ENCODE measurements at places on chromosomes 6 and 20. TPM values are rescaled to one million over a fixed set of nuclear protein-coding genes. Genes with fewer than 3 reads are reported as not detected.

- peak; percentile 67 for DNase-seq
Observed at GRCh38 chr6:70956451-70957283, at the start of gene B3GAT2. Gene B3GAT2 (minus strand): TSS chr6:70957060. CDS start chr6:70956429, 631 bp downstream.

- no peak for DNase-seq
Observed at GRCh38 chr6:11136809-11137208, 25.3 kb upstream of the ERVFRD-1 start.

DNA sequence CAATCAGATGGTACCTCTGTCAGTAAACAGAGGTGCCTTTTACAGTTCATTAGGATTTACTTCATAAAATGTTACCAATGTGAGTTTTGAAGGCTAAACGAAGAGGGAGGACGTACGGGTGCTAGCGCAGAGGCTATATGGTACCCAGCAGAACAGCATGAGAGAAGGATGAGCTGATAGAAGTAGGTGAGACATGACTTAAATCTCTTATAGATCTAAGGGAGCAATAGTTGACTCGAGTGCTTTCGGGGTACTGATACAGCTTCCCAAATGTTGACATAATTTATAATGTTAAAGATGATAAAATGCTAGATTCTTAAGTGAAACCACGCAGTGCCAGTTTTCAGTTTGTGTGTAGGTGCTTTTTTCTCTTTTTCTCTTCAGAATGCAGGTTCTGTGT is 72.6 kb downstream of the HIVEP1 start:
- no peak for DNase-seq

DNA sequence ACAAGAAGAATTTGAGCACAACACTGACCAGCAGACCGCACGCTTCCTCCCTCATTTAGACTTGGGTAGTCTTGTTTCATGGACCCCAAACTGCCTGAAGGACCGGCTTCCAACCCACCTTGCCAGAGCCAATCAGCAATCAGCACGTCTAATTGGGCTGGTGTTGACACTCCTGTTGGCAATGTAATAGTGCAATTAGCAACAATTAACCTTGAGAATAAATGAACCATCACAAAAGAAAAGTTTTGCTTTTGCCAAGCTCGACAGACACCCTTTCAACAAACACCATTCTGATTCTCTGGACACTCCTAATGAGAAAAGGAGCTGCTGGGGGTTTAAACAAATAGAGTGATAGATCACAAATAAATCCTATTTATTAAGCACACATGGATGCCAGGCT is 61.0 kb downstream of the EDN3 start:
- DNase-seq: no peak

GRCh38 chr6:1970151-1970561 is 275.2 kb downstream of the GMDS start:
- DNase-seq: no peak

GRCh38 chr6:135667691-135668455 is 170.3 kb upstream of the AHI1 start:
- no peak for DNase-seq

DNA sequence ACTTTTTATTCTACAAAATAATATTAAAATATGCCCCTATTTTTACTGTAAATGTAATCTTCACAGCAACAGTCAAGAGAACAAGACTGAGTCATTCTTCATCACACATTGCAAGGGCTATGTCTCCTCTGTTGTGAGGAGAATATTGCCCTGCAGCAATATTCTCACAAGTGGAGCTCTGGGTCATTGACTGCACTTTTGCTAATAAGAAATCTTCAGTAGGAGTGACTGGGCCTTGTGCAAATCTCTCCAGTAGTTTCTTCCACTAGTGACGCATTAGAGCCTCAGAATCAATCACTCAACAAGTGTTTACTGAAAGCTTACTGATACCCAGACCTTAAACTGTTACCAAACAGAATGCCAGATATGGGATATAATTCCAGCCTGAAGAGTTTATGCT is 49.1 kb downstream of the LAMA2 start:
- DNase-seq: no peak

- no peak for DNase-seq
Observed at GRCh38 chr6:149948011-149948410, 6.2 kb downstream of the ULBP2 start.

The TSBP1 gene
- total RNA-seq: not detected

Data from upper lobe of right lung (tissue), 1 donor.